A549 treated with dexamethasone at 1 μM for 4 hours (cell line): ENCODE measurements at places on chromosomes 7 and 10. TPM values are rescaled to one million over a fixed set of nuclear protein-coding genes. Genes with fewer than 3 reads are reported as not detected.

The TRPV5 gene
- not detected in 5 replicates for total RNA-seq

The C10orf71 gene
- total RNA-seq: not detected in 5 replicates

The SLC18A2 gene
- 0.02 to 0.04 TPM in 2 of 5 replicates, not detected in the others for total RNA-seq

The CHN2 gene
- total RNA-seq: 0.14 to 0.62 TPM (median 0.50 TPM) in 5 replicates

The PON3 gene
- total RNA-seq: 30.4 to 39.5 TPM (median 35.4 TPM) in 5 replicates

The TMEM130 gene
- 0.15 to 0.42 TPM (median 0.39 TPM) in 5 replicates for total RNA-seq

The ANKRD1 gene
- 35.0 to 54.9 TPM (median 47.3 TPM) in 5 replicates for total RNA-seq

The SPOCK2 gene
- total RNA-seq: 0.29 to 0.59 TPM (median 0.50 TPM) in 5 replicates

The RAMP3 gene
- not detected in 5 replicates for total RNA-seq

The AGBL3 gene
- total RNA-seq: 0.56 to 1.1 TPM (median 1.1 TPM) in 5 replicates

The NACAD gene
- 0.20 to 0.46 TPM (median 0.28 TPM) in 5 replicates for total RNA-seq

The AKR1C1 gene
- total RNA-seq: 456 to 574 TPM (median 549 TPM) in 5 replicates

The CYP2C19 gene
- total RNA-seq: 0.11 TPM in 1 of 5 replicates, not detected in the others

The SPDYE8 gene
- total RNA-seq: not detected in 5 replicates

The PKD2L1 gene
- 0.11 to 0.38 TPM (median 0.19 TPM) in 5 replicates for total RNA-seq

The PDE6C gene
- total RNA-seq: not detected in 5 replicates

The KIN gene
- 13.3 to 17.2 TPM (median 14.5 TPM) in 5 replicates for total RNA-seq

The NPSR1 gene
- total RNA-seq: not detected in 5 replicates

The SCIN gene
- 0.19 to 0.36 TPM (median 0.32 TPM) in 5 replicates for total RNA-seq

The AGAP3 gene
- 42.8 to 62.4 TPM (median 57.0 TPM) in 5 replicates for total RNA-seq

The GSTK1 gene
- 112 to 119 TPM (median 113 TPM) in 5 replicates for total RNA-seq

The CPA4 gene
- total RNA-seq: 3.7 to 6.3 TPM (median 4.6 TPM) in 5 replicates

The FBXO24 gene
- total RNA-seq: 0.10 to 0.33 TPM (median 0.25 TPM) in 5 replicates

The HOXA7 gene
- 4.7 to 5.5 TPM (median 4.8 TPM) in 5 replicates for total RNA-seq

The MMP21 gene
- not detected in 5 replicates for total RNA-seq

The OPALIN gene
- not detected in 5 replicates for total RNA-seq

The PITX3 gene
- total RNA-seq: 0.89 to 1.5 TPM (median 1.1 TPM) in 5 replicates

The PNLIP gene
- total RNA-seq: 0.16 to 0.27 TPM (median 0.21 TPM) in 5 replicates

The WDR91 gene
- 6.0 to 9.8 TPM (median 8.2 TPM) in 5 replicates for total RNA-seq
